ENCODE measurements at places on chromosomes 16 and 17.
A peak's percentile ranks its signal among the peaks of the same experiment; 100 is the strongest.

GRCh38 chr17:43713494-43714162, 45.0 kb downstream of the SOST start:
- DNase-seq, result peak; percentile 70

DNA sequence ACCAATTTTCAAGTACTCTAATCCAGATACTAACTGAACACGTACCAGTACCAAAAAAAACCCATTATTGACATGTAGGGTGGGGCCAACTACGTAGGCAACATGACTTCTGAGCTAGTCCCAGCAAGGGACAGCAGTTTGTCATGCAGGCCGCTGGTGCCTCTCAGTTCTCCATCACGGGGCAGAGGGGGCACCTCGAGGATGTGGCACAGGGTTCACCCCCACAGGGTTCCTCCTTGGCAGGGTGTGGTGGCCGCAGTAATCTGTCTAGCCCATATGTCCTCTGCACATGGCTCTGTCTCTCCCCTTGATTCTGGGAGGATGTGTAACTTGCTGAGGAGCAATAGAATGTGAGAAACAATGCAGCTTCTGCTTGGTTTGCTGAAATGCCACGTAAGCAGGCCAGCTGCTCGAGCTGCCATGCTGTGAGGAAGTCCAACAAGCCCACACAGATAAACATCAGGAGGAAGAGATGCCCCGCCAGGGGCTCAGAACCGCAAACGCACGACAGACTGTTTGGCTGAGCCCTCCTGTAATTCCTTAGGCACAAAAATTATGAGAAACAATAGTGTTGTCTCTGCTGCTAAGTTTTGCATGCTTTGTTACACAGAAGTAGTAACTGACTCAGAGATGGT, 62.4 kb downstream of the NT5M start:
- no peak for DNase-seq

DNA sequence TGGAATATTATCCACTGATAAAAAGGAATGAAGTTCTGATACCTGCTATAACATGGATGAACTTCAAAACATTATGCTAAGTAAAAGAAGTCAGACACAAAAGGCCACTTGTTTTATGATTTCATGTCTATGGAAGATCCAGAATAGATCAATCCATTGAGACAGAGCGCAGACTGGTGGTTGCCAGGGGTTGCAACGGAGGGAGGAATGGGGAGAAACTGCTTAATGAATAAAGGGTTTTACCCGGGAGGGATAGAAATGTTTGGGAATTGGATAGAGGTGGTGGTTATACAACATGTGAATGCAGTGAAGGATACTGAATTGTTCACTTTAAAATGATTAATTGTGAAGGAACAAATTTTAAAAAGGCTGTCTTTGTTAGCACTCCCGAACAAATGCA, 30.2 kb downstream of the WDR59 start:
- DNase-seq, result no peak

GRCh38 chr16:77863250-77863649, 74.9 kb downstream of the VAT1L start:
- DNase-seq, result no peak

GRCh38 chr17:77061669-77062068, 79.1 kb upstream of the SEC14L1 start:
- DNase-seq, result no peak

- DNase-seq, result no peak
These were observed 21.8 kb downstream of the DRC3 start for GRCh38 chr17:17994271-17995069.

DNA sequence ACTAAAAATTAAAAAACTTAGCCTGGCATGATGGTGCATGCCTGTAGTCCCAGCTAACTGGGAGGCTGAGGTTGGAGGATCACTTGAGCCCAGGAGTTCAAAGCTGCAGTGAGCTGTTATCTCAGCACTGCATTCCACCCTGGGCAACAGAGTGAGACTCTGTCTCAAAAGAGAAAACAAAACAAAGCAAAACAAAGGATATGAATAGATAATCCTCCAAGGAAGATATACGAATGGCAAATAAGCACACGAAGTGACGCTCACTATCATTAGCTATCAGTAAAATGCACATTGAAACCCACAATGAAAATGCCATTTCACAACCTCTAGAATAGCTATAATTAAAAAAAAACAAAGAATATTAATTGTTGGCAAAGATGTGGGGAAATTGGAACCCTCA, 386.2 kb upstream of the CCL2 start:
- DNase-seq, result no peak

- DNase-seq, result no peak
These were observed 18.7 kb upstream of the CCL2 start for GRCh38 chr17:34236281-34236892.

DNA sequence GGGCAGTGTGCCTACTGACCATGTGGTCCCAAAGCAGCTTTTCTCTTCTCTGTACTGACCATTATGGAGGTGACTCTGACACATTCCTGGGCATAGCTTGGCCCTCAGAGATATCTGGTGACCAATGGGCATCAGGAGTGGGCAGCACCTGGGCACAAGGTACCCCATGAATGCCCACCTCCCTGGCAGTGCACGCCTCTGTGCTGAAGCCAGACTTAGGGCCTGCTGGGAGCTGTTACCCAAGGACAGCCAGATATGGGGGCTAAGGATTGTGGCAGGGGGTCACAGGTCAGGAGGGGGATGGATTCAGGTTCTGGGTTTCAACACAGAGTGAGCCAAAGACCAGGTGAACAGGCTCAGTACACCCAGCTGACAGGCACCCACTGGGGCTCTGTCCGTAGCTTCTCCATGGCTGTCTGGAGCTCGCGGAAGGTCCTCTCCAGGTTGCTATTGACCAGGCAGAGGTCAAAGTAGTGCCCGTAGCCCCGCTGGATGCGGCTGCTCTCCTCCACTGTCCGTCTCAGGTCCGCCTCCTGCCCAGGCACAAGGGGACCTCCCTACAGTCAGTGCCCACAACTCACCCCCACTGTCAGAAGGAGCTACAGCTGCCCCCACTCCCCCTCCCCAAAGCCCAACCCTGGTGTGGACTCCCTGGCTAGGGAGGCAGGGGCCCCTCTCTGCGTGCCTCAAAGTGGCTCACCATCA, 29.7 kb downstream of the MPP2 start:
- DNase-seq, result no peak

GRCh38 chr17:77404812-77405581, 264.2 kb downstream of the SEC14L1 start:
- no peak for DNase-seq

All from spinal cord (tissue), 10 donors.